Neural progenitor cell (in vitro differentiated cells): ENCODE measurements at places on chromosomes 1 and 21.

GRCh38 chr21:43193651-43194302, 25.0 kb downstream of the CRYAA start:
- DNase-seq = no peak

DNA sequence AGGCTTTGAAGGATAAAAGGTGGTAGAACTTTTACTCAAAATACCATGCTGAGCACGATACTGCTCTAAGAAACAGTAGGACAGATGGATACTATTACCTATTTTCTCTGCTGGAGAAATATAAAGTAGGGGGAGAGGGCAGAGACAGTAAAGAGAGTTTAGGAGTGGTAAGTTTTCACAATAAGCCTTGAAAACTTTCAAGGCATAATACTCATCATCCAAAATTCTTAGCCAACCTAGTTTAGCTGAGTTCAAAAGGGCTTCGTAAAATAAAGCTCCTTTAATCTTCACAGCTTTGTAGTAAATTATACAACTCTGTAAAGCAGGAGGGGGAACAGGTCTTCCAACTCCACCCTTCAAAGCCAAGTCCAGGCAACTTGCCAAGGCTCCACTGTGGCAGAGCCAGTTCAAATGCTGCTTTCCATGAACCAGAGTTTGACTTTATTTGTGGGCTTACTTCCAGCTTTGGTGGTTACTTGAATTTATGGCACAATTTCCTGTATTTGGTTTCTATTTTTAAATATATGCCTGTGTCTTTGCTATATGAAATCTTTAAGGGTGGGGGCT, 15.5 kb downstream of the TEX38 start:
- DNase-seq = no peak

DNA sequence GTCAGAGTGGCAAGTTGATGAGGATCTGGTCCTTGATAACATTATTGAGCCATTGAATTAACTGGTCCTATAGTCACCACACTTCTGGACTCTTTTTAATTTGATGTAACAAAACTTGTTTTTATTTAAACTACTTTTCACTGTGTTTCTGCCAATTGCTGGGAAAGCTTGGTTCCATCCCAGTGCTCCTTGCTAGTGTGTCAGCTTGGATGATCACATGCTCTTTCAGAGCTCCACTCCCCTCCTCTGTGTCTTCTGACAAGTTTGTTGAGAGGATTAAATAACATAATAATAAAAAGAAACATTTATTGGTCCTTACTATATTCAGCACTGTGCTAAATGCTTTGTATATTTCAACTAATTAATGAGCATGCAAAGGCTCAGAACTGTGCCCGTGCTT, 448.5 kb upstream of the B3GALT2 start:
- DNase-seq = no peak

DNA sequence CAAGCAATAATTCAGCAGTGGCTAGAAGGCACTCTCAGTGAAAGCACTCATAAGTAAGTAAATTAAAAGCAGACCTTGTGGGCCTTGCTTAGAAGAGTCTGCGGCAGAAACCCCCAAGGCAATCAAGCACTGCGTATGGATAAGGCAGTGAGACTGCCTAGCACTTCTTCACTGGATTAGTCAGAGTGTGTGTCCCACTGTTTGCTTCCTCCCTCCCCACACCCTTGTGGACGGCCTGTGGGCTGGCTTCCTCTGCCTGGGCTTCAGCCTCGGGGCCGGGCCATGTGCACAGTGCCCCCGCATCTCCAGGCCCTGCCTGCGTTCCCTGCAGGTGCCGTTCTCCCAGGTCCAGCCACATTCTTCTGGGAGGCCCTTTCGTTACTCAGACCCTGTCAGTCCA, 23.8 kb downstream of the AGT start:
- DNase-seq = no peak

DNA sequence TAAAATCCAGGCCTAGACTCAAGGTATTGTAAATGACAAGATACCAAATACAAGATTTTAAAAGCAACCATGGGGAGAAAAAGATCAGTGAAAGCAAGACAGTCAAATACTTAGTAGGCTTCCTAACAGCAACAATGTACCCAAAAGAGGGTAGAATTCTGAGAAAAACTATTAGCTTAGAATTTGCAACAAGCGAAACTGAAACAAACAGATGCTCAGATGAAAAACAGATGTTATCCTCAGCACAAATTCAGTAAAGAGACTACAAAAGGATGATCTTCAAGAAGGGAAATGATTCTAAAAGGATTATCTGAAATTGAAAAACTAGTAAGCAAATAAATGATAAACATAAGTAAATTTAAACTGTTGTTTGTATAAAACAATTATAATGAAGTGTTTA, 40.0 kb downstream of the PDC start:
- DNase-seq = no peak

DNA sequence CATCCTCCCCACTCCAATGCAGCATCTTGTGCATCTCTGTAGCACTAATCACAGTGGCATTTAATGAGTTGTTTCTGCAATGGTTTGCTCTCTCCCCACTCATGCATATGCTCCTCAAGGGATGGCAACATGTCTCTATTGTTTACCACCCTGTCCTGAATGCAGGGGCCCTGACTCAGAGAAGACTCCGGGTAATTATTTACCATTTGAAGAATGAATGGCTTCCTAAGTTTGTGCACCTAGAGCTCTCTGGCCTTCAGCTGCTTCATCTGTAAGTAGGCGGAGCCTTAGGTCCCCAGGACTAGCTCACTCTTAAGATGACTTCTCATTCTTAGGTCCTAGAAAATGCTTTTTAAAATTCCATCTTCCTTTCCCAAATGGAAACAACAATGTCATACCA, 63.7 kb upstream of the IGSF21 start:
- no peak for DNase-seq

- DNase-seq = no peak
Observed at GRCh38 chr1:36217670-36218069, 6.6 kb upstream of the THRAP3 start.

DNA sequence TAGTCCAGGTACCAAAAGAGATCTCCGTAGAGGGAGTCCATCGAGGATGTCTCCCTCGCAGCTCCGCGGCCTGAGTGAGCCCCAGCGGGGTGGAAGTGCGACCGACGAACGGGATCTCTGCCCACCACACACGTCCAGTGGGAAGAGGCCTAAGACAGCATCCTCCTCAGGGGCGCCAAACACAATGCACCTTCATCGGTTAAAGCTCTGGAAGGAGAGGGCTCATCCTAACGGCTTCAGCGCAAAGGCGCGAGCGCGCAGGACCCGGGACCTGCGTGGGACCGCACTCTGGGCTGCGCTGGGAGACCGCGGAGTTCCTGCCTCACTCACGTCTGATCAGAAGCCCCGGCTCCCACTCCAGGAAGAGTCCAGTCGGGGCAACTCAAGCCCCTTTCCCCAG, 7.6 kb downstream of the SLC25A24 start:
- no peak for DNase-seq

DNA sequence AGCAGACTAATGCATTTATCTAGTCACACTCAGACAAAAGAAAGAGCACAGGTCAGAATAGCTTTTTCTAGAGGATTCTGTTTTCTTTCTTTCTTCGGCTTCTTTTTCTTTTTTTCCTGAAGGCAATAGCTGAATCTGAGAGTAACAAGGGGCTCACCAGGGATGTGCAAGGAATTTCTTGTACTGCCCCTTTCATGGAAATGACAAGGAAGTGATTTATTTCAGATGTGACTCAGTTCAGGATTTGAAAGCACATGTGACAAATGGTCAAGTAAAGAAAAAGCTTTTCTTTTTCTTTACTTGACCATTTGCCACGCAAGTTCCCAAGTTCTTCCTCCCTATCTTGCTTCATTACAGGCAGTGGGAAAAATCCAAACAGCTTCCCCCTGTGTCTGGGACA, 202.0 kb downstream of the GABPA start:
- no peak for DNase-seq

GRCh38 chr1:190373705-190374336, 103.8 kb downstream of the BRINP3 start:
- DNase-seq = peak; percentile 57

- DNase-seq = no peak
Observed at GRCh38 chr1:38079019-38079418, 32.4 kb upstream of the POU3F1 start.

DNA sequence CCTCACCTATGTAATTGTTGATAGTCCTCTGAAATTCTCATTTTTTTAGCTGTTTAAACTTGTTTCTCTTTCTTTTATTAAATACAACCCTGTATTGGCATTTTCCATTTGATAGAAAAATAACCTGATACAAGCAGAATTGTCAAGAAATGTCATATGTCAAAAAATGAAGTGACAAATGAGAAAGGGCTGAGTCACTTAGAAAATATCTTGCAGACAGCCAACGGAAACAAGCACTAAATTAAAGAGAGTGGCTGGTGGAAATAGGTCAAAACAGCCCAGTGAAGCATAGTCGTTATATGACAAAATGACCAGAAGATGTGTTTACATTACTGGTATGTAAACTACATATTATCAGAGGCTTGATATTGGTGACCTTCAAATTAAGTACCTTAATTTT, 484.4 kb downstream of the PLA2G4A start:
- DNase-seq = no peak

GRCh38 chr21:44791246-44791645, 10.4 kb downstream of the UBE2G2 start:
- no peak for DNase-seq

DNA sequence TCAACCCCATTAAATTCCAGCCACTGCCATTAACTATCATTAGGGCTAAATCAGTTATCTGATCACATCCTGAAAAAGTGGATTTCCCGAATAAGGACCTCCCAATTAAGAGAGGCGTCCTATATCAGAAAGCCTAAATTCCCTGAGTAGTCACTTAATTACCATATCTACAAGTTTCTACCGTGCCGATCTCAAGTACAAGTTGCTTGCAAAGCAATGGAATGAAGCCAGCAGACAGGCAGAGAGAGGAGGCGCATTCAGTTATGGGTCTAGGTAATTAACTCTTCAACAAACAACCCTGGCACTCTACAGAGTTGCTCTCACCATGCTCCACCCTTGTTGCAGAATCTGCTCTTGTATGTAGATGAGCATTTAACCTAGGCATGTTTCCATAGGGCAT, 494.6 kb upstream of the RUNX1 start:
- DNase-seq = no peak

- DNase-seq = peak; percentile 94
Observed at GRCh38 chr1:151340870-151341754, 5.9 kb downstream of the RFX5 start.

DNA sequence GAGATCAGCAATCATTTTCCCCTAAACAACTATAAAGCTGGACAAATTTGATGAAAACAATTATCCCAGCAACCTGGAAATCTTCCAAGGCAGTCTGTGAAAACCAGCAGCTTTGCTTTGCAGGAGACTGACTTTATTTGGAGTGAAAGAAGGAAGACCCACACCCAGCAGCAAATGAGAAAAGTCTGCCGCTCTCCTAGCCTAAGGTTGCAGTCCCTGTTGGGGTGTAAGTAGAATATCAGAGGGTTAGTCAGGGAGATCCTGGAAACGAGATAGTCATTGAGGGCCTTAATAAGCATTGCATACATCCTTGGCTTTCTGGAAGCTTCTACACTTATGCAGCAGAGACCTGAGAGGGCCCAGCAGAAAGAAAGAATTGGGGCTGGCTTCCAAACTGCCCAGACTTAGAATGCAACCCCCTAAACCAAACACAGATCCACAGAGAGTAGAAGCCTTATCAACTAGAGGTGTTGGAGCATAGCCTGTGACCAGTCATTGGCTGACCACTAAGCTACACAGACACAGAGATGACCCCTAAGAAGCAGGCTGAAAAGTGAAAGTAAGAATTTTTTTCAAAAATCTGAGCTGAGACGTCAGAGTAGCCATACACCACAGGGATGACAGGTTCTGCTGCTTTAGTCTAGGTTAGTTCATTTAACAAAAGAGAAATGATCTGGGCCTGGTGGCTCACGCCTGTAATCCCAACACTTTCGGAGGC, 98.3 kb downstream of the LYPLAL1 start:
- DNase-seq = no peak

DNA sequence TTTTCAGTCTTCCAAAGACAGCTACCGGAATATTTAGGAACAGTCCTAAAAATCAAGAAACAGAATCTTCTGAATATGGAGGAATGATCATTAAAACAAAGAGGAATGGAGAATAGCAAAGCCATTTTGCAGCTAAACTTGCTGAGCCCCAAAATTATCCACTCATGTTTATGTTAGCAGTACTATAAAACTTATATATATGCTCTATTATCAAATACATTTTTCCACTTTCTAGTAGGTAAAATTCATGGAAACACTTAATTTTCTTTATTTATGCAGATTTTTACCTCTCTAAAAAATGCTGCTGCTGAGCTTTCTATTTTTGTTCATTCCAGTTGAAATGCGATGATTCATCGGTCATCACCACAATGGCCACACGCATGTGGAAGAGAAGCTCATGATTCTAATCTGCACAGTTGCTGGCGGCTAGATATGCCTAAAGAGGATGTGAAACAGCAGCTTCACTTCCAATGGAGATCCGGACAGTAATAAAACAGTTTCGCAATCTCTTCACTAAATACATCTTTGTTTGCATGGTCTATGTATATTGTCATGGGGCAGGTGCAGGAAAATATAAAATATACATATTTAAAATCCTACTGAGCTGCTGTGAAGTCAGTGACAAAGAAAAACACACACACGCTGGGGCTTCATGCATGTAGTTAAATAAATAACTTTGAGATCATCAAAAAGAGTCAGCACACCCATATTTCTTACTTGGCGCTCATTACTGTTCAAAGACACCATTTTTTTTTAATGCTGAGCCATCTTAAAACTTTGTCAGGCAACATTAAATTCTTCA, 292.2 kb downstream of the SMYD3 start:
- no peak for DNase-seq

DNA sequence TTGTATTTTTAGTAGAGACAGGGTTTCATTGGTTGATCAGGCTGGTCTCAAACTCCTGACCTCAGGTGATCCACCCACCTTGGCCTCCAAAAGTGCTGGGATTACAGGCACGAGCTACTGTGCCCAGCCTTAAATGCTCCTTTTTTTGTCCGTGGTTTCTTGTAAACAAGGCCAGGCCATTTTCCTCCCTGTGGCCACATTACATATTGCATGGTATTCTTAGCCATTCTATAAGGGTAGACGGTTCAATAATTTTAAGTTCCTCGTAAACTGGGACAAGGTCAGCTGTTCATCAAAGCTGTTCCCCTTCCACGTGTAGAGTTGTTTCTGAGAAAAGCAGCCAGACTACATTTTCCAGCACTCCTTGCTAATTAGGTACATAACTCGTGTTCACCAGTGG, 10.3 kb upstream of the LUZP1 start:
- DNase-seq = peak; percentile 18

GRCh38 chr1:94142583-94142982, 21.6 kb upstream of the ABCA4 start:
- no peak for DNase-seq

DNA sequence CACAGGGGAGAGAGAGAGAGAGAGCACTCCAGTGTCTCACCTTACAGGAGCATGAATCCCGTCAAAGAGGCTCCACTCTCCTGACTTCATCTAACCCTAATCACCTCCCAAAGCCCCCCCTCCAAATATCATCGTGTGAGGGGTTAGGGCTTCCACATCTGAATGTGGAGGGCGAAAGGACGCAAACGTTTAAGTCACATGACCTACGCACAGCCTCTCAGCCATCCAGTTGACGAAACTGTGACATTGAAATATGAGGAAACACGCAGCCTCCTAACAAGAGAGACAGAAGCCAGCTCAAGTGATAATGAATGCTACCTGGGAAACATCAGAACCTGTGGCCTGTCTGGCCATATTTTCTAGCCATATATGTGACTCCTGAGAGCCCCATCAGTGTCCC, 63.7 kb downstream of the MATN1 start:
- DNase-seq = no peak

GRCh38 chr1:85196358-85196757, 4.5 kb downstream of the SYDE2 start:
- no peak for DNase-seq

- DNase-seq = no peak
Observed at GRCh38 chr21:24217151-24217550, 1390.1 kb downstream of the MRPL39 start.

GRCh38 chr21:42553435-42553834, 39.8 kb downstream of the SLC37A1 start:
- no peak for DNase-seq
